ENCODE measurements at places on chromosomes 6 and 20.

DNA sequence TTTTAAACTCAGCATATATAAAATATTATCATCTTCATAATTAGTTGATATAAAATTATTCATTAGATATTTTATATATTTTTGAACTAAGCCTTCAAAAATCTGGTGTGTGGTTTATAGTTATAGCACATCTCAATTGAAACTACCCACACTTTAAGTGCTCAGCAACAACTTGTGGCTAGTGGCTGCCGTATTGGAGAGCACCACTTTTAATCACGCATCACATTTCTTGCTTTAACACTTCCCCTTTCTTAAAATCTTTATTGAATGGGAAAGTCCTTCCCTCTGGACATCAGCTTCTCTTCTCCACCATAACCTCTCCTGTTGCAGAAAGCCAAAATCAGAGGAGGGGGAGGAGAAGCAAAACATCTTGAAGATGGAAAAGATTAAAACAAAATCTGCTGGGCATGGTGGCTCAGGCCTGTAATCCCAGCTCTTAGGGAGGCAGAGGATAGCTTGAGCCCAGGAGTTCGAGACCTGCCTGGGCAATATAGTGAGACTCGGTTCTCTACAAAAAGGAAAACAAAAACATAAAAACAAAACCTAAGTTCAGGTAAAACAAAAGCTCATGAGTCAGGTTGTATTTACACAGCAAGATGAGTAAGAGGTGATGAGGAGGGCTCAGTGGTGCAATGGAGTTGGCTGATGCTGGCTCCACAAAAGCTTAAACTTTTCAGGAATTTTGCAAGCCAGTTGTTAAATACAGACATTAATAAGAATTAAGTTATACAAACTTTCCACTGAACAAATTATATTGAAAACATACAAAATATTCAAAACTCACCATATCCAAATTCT is 237.0 kb upstream of the SUPT3H start:
- DNase-seq, result no peak

GRCh38 chr6:106823732-106824351 is 150.7 kb downstream of the CD24 start:
- no peak for DNase-seq

GRCh38 chr20:50325651-50326050 is 135.0 kb downstream of the CEBPB start:
- no peak for DNase-seq

- DNase-seq, result no peak
Measured at GRCh38 chr6:151078655-151079054, 161.1 kb upstream of the AKAP12 start.

GRCh38 chr20:18856873-18857272 is 43.3 kb downstream of the SCP2D1 start:
- no peak for DNase-seq

GRCh38 chr6:131381052-131381708 is 191.8 kb upstream of the ARG1 start:
- no peak for DNase-seq

- DNase-seq, result no peak
Measured at GRCh38 chr20:48538856-48539255, 288.9 kb downstream of the PREX1 start.

DNA sequence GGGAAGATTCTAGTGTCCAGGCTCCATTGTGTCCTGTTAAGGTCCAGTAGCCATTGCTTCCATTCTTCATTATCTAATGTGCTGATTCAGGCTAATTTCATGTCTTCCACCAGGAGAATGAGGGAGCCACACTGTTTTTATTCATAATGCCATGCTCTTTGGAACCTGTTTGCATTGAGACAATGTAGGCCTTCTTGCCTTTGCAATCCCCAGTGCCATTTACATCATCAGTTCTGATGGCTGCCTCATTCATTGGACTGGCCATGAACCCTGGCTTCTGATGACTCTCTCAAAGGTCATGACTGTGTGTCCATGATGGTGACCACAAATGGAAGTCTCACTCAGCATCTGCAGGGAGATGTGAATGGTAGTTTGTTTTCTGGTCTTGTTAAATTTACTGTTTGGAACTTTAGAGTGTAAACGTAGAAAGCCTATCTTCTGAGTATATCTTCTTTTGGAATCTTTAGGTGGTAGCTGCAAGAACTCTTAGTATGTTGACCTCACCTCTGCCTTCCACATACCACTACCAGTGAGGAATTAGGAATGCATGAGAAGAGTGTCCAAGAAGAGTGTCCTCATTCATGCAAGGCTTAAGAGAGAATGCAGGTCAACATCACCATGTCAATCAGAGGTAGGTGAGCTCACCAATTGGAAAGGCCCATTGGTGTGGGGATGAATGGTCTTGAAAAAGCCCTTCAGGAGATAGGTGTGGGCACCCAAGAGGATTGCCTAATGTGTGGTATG is 42.9 kb upstream of the ZFP64 start:
- DNase-seq, result no peak

- no peak for DNase-seq
Measured at GRCh38 chr20:51994751-51995417, 192.6 kb upstream of the SALL4 start.

DNA sequence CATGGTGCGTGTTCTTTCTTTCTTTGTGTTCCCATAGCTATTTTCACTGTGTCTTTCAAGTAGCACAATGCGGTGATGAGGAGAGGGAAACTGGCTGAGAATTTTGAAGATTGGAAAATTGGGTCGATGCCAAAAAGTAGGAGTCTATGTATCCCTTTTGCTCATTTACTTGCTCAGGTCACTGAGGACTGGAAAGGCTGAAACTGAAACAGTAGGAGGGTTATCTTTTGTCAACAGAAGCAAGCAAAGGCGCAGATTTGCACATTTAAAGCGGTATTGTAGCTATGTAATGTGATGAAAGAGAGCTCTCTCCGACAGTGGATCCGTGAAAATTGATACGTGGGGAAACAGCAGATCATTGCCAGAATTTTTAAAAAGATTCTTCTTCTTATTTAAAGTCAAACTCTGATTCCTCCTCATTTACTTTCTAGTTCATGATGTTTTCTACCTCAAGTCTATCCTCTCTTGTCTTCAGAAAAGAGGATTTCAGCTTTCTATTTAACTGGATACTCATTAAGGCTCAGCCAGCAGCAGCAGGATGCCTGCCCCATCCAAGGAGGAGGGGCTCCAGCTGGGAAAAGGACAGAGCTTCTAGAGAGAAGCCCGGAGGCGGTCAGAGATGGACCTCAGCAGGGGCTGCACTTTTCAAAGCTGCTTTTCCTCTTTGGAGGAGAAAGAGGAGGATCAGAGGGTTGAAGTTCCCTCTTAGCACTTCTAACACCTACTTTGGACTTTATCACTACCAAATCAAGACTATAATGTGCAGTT is 15.9 kb upstream of the FYN start:
- DNase-seq, result no peak
